Epithelial cell of proximal tubule (primary cell): ENCODE measurements at places on chromosomes 1 and 21.

DNA sequence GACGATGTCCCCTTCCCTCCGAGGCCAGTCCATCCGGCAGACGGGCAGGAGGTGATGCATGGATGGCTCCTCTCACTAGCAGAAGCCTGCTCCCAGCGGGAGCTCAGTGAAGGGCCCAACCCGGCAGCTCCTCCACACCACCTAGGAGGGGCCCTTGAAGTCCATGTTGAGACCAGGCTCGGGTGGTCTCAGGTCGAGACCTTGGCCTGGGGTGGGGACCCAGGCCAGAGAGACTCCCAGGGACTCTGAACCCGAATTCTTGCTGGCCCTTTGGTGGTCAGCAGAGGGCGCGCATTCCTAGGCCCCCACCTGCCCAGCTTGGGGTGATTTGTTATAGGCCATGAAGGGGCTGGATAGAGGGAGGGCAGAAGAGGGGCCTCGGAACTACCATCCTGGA is 642 bp upstream of the NT5C1A start:
- no peak for DNase-seq

GRCh38 chr21:26965907-26966581 is 844 bp downstream of the ADAMTS5 start:
- no peak for DNase-seq

DNA sequence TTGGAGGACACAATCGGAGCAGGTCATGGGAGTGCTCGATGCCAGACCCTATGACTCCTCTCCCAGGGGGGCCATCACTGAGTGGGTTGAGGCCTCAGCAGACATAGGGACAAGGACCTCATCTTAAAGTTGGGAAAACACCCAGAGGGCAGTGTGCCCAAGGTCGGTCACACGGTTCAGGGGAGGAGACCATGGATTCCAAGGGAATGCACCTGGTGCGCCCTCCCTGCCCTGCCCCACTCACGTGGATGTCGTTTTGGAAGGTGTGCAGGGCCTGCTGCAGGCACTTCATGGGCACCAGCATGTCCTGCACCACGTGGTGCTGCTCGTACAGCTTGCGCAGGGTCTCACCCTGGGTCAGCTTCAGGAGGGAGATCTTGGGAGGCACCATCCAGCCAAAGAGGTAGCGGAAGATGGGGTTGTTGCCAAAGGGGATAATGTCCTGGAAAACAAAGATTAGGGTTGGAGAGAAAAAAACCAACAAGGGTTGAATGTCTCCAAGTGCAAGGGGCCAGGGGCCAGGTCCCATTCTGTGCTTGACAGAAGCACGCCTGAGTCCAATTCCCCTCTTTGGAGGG is 33.1 kb downstream of the DHCR24 start:
- DNase-seq = no peak

DNA sequence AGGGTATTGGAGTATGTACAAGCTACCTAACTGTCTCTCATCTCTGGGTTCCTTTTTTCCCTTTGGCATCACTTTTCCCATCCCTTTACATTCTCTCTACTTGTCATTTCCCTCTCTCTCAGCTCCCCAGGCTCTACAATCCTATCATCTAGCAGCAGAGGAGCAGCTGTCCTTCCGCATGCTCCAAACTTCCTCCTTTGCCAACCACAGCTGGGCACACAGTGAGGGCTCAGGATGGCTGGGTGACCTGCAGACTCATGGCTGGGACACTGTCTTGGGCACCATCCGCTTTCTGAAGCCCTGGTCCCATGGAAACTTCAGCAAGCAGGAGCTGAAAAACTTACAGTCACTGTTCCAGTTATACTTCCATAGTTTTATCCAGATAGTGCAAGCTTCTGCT is 561 bp downstream of the CD1E start:
- DNase-seq = no peak

GRCh38 chr21:29343519-29343918 is 44.8 kb downstream of the BACH1 start:
- DNase-seq = no peak

- no peak for DNase-seq
Measured at GRCh38 chr1:166975361-166976129, at the start of gene ILDR2. TSS of gene ILDR2 (minus strand) at chr1:166975540. CDS start at chr1:166975268, 272 bp downstream.

GRCh38 chr21:34736116-34736874 is 67.5 kb downstream of the CLIC6 start:
- no peak for DNase-seq

GRCh38 chr1:30417001-30417700 is 306.2 kb downstream of the MATN1 start:
- DNase-seq = no peak

DNA sequence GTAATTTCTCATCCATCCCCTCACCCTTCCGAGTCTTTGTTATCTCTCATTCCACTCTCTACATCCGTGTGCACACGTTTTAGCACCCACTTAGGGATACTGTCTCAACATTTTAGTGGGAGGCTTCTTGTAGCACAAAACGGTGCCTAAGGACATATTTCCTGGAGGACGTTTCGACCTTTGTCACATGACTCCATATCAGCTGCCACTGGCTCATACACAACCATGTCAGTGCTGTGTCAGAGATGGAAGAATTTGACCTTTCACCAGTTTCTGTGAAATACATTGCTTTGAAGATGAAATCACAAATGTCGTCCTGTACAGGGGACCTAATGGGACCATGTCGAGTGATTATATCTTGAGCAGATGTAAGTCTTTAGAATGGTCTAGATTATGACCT is 15.6 kb downstream of the B3GALT5 start:
- DNase-seq = no peak

DNA sequence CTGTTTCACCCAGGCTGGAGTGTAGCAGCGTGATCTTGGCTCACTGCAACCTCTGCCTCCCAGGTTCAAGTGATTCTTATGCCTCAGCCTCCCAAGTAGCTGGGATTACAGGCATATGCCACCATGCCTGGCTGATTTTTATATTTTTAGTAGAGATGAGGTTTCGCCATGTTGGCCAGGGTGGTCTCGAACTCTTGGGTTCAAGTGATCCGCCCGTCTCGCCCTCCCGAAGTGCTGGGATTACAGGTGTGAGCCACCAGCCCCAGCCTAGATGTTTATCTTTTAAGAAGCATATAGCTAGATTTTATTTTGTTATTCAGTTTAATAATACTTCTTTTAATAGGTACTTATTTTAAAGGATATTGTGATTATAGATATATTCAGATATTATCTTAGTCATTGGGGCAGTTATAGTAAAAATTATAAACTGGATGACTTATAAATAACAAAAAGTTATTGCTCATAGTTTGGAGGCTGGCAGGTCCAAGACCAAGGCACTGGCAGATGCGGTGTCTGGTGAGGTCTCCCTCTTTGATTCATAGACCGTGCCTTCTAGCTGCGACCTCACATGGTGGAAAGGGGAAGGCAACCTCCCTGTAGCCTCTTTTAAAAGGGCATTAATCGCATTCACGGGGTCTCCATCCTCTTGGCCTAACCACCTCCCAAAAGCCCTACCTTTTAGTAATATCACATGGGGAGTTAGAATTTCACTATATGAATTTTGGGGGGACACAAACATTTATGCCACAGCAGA is 3.1 kb upstream of the KCNE2 start:
- no peak for DNase-seq

DNA sequence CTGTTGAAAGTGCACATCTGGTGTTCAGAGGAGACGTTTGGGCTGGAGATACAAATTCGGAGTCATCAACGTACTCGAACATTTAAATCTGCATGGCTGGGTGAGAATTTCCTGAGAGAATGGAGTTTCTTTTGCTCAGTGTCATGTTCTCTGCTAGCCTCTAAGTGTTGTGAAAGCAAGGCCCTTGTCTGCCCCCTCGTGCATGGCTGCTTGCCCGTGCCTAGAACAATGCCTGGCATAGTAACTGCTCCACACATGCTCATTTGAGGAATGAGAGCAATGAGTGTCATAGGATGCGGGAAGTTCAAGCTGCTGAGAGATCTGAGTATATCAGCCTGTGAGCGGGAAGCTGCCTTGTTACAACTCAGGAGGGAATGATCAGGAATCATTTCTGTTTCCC is 171.1 kb upstream of the CSF3R start:
- DNase-seq = no peak

DNA sequence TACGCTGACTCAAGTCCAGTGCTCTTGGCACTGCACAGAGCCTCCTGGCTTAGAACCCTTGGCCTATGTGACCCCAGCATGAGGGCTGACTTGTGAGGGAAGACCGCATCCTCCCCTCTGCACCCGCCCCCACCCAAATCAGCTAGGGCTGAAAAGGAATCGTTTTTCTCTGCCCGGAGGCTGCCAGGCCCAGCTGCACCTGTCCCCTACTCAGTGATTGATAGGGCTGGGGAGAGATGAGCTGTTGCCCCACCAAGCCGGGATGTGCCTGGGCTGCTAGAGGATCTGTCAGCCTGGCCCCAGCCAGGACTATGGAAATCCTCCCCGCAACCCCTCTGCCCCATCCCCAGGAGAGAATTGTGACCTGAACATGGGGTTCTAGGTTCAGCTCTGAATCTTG is 20.6 kb downstream of the MYOG start:
- DNase-seq = no peak

GRCh38 chr1:22831729-22832413 is 121.2 kb downstream of the EPHB2 start:
- peak; percentile 64 for DNase-seq

DNA sequence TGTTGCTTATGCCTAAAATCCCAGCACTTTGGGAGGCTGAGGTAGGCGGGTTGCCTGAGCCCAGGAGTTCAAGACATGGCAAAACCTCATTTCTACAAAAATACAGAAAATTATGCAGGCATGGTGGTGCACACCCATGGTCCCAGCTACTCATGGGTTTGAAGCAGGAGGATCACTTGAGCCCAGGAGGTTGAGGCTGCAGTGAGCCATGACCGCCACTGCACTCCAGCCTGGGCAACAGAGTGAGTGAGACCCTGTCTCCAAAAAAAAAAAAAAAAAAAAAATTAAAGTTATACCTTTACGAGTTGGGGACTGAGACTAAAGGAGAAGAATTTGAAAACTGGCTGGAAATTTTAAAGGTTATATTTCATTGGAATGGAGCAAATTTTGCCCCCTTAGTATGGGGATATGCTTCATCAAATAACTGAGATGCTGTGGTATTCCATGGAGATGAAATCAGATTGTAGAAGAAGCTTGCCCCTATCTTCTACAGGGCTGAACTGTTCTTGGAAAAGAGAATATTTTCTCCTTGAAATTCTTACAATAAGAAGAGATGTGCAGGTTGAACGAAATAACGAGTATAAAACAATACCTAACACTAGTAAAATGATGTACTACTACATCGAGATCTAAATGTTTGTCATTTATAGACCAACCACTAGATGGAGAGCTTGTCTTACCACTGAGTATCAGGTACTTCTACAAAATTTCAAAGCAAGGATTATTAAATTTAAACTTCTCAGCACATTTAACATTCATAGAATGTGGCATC is 34.9 kb upstream of the SCYL3 start:
- DNase-seq = peak; percentile 16

GRCh38 chr1:183884526-183884925 is 79.6 kb downstream of the RGL1 start:
- DNase-seq = no peak

DNA sequence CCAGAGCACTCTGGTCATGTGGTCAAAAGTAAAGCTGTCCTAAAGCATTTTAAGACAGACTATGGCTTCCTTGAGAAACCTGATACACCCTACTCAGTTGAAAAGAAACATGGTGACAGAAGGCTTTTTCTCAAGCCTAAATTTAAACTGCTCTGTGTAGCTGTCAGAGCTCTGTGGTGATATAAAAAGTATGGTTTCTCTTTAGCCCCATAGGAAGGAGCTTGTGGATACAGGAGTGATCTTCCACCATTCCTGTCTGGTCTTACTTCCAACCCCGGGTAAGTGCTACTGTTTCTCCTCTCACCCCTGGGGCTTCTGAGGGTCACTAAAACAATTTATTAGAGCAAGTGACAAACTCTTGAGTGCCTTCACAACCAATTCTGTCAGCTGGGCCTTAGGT is 8.5 kb downstream of the TP53BP2 start:
- no peak for DNase-seq

DNA sequence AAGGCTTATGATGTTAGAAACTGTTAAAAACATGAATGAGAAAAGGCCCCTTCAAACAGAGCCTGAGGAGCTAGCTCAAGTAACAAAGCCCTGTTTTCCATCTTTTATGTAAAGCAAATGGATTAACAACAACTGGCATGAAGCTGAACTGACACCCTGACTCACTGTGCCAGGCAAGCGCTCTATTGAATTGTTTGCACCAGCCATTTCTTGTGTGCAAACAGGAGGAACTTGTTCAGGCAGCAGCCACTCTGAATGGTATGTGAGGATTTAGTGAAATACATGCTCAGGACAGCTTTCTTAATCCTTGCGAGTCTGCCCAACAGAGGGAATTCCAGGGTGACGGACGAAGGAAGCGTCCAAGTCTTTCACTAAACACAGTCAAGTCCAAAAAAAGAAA is 291.1 kb upstream of the ADGRL2 start:
- DNase-seq = no peak

- no peak for DNase-seq
Measured at GRCh38 chr21:40481764-40482163, 365.2 kb downstream of the DSCAM start.

DNA sequence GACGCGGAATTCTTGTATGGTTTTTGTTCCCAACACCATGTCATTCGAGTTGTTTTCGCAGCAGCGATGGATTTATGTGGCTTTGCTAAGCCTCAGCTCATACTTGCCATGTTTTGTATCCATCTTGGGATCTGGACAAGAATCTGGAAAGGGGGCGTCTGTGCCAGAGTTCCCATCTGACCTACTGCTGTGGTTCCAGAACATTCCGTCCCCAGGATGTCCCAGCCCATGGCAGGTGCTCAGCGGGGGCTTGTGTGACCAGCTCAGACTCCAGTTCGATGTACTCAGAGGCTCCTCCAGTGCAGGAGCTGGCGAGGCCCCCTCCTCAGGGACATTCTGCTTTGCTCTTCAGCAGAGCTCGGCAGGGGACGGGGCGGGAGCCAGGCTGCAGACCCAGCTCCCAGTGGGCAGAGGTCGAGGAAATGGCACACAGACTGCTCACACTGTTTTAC is 24.0 kb upstream of the ADARB1 start:
- no peak for DNase-seq

- DNase-seq = no peak
Measured at GRCh38 chr21:16709866-16710550, 802.8 kb upstream of the CXADR start.

GRCh38 chr1:90720145-90720636 is 3.1 kb upstream of the BARHL2 start:
- DNase-seq = no peak

- no peak for DNase-seq
Measured at GRCh38 chr1:150622303-150622975, 7.0 kb downstream of the ENSA start.

DNA sequence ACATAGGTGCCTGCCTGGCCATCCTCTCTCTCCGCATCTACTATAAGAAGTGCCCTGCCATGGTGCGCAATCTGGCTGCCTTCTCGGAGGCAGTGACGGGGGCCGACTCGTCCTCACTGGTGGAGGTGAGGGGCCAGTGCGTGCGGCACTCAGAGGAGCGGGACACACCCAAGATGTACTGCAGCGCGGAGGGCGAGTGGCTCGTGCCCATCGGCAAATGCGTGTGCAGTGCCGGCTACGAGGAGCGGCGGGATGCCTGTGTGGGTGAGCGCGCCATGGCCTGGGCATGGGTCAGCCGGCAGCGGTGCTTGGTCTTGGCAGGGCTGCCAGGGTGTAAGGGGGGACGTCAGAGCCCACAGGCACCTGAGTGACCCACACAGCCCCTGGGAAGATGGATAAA is 13.3 kb downstream of the EPHA8 start:
- no peak for DNase-seq
